ENCODE measurements at places on chromosomes 1 and 21.

DNA sequence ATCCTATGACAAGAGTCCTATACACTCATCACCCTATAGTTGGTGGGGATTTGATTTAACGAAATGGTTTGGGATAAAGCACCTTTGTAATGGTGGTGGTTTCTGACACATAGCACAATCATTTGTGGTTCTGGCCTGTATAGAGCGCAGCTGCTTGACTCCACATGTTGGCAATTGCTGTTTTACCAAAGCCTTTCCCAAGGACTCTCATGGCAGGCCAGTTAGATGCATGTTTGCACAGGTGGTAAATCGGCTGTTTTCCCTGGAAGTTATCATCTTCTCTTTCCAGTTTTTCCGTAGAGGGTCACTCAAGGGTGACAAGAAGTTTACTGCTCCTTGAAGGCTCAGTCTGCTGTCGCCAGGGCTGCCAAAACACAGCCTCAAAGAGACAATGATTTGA is 17.1 kb upstream of the XPR1 start:
- no peak for DNase-seq

- DNase-seq: no peak
Measured at GRCh38 chr1:224703702-224704101, 87.6 kb downstream of the CNIH3 start.

DNA sequence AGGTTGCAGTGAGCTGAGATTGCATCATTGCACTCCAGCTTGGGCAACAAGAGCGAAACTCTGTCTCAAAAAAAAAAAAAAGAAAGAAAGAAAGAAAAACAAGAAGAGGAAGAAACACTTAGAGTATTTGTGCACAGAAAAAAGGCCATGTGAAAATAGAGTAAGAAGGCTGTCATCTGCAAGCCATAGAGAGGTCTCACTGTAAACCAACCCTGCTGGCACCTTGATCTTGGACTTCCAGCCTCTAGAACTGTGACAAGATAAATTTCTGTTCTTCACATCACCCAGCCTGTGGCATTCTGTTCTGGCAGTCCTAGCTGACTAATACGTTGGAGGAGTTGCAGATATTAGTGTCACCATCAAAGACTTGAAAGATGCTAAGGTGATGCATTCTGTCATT is 12.1 kb upstream of the ZDHHC18 start:
- DNase-seq: no peak

DNA sequence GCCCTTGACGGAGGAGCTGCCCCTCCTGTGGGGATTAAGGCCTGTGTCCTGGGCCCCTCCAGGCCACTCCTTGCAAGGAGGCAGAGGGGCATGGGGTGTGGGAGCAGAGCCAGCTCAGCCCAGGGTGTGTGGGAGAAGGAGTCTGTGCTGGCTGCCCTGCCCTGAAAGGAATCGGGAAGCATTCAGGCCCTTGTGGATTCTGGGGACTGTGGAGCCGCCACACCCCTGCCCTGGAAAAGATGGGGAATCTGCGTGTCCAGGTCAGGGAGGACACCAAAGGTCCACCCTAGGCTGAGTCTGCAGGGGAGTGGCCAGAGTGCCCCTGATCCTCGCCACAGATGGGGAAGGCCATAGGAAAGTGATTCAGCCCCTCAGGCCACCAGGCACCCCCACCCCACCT is 16.5 kb upstream of the PRDM16 start:
- no peak for DNase-seq
